Fibroblast of skin of left biceps (primary cell): ENCODE measurements at places on chromosomes 12 and 14.

DNA sequence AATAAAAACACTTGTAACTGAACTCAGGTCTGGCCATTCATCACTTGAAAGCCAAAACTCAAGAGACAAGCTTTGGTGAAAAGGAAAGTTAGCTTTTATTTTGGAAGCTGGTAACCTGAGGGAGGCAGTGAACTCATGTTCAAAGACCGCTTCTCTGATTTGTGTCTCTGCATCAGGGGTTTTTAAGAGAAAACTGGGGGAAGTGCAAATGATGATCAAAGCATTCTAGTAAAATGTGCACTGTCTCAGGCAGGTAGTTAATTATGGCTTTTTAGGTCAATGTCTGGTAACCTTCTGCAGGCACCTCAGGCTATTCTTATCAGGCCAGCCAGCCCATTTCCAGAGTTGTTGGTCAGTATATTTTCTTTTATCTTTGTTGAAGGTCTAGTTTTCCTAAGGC lies 162.2 kb downstream of the SYT10 start:
- no peak for DNase-seq

- DNase-seq: no peak
These were observed 45.1 kb downstream of the MARK3 start for GRCh38 chr14:103430358-103430757.

DNA sequence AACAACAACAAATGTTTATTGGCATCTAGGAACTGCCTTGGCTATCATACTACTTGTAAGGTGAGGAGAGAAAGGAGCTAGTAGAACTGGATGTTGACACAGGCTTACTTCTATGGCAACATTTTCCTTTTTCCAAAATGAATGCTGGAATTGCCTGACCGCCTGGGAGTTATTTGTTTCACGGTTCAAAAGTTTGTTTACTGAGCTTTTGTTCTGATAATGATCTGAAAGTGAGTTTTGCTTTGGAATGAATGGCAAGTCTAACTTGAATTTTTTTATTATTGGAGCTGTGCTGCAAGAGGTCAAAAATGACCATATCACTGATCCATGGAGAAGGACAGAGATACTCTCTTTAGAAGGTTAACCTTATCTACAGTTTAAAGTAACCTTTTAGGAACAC lies 183.5 kb upstream of the CAND1 start:
- no peak for DNase-seq

- no peak for DNase-seq
These were observed 139.3 kb downstream of the PTPN11 start for GRCh38 chr12:112557951-112558630.

DNA sequence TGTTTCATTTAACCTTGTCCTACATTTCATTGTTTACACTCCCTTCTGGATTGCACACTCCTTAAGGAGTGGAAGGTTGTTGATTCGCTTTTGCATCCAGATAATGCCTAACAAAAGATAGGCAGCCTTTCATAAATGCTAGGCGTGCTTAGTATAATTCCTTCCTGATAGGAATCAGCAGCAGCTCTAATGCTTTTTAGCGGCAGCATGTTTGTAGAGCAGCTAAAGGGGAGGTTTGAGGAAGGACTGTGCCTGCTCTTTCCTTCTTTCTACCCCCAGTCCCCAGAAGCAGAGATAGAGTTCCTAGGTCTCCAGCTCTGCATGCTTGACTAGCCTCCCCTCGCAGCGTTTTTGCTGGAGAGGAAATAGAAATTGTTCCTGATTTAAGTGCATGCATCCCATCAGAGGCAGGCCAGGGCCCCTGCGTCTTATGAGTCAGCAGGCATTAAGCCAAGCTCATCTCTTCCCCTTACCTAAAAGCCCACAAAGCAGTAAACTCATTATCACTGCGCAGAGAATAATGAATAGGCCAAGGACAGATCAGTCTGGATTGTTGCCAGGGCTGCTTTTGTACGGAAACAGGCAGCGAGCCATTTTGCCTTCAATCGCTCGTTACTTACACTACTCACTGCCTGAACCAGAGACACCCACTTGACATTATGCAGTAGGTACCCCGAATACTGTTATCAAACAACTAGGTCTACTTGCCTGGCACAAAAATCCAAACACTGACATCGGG lies 14.0 kb upstream of the TBPL2 start:
- DNase-seq: peak; percentile 87

GRCh38 chr12:27861428-27862167 lies 81.6 kb upstream of the MANSC4 start:
- no peak for DNase-seq

GRCh38 chr14:24418492-24418873 lies 11.0 kb downstream of the CBLN3 start:
- no peak for DNase-seq

DNA sequence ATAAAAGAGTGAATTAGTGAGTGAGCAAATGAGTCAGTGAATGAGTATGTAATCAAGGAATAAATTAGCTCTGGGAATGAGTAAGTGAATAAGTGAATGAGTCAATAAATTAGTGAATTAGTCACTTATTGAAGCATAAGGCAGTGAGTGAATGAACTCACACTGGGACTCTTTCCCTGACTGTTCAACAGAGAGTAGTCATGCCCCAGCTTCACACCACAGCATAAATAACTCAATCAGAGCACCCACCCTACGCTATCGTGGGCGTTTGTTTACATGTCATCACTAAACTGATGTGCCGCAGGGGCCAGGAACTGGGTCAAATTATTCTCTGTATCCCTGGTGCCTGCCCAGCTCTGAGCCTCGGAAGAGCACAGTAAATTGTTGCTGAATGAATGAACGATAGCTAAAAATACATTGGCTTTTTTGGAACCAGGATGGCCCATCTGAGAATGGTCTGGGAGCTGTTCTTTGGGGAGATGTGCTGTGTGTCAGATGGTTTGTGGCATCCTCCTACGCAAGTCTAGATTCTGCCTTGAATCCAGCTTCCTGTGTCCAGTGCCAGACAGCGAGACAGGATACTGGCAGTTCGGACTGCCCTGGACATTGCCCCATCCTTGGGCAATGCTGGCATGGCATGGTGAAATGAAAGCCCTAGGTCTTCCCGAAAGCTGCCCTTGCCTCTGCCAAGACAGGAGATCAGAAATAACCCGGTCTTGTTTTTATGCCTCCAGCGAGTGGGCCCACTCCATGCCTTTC lies 98.0 kb upstream of the RTL1 start:
- no peak for DNase-seq

DNA sequence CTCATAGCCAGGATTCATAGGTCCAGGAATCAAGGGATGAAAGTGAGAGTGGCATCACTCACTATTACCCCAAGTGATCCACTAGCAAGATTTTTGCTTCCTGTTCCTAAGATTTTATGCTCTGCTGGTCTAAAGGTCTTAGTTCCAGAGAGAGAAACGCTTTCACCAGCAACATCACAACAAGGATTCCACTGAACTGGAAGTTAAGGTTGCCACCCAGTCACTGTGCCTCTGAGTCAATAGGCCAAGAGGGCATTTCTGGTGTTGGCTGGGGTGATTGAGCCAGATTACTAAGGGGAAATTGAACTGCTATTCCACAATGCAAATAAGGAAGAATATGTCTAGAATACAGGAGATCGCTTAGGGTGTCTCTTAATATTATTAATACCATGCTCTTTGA lies 142.5 kb upstream of the ARID2 start:
- no peak for DNase-seq

DNA sequence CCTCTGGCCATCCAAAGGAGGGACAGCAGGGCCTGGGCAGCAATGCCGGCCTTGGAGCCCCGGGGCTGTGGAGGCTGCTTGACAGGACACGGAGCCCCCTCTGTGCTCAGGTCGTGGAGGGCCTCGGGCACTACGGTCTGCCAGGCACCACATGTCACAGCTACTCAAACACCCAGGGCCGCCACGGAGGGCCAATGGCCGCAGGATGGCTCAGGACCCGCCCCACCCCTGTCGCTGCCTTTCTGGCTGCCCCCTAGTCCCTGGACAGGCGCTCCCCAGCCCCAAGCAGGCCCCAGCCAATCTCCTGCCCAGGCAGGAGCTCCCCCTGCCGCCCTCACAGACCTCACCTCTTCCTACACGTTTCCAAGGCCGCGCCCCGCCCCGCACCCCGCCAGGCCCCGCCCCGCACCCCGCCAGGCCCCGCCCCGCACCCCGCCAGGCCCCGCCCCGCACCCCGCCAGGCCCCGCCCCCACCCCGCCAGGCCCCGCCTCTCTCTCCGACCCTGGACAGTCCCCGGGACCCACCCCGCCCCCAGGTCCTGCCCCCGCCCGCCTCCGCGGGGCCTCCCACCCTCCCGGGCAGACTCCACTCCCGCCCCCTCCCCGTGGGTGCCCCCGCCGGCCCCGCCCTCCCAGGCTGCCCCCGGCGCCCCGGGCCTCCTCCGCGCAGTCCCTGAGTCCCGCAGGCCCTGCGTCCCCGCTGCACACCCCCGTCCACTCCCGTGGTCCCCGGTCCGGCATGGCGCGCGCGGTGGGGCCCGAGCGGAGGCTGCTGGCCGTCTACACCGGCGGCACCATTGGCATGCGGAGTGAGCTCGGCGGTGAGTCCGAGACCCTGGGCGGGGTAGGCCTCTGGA lies at the start of gene ASPG:
Gene ASPG, plus strand, starts transcription at position 669 of the 857 bp plus-strand sequence. Its CDS starts 71 bp downstream, at position 740.
- no peak for DNase-seq

DNA sequence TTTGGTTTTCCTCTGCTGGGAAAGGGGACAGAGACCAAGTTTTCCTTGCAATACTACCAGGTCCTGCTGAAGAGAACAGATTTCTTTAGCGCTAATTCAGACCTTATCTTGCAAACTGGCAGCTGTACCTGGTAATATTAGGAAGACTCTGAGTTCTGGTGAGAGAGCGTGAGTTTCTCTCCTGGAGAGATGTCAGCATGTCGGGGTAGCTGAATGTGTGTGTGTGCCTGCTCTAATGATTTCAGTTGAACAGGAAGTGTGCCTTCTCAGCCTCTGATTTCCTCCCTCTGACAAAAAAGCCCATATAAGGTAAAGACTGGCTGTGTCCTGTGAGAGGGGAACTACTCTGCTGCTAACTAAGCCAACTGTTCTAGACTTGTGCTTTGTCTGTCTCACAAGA lies 10.3 kb upstream of the ERP27 start:
- DNase-seq: peak; percentile 80

DNA sequence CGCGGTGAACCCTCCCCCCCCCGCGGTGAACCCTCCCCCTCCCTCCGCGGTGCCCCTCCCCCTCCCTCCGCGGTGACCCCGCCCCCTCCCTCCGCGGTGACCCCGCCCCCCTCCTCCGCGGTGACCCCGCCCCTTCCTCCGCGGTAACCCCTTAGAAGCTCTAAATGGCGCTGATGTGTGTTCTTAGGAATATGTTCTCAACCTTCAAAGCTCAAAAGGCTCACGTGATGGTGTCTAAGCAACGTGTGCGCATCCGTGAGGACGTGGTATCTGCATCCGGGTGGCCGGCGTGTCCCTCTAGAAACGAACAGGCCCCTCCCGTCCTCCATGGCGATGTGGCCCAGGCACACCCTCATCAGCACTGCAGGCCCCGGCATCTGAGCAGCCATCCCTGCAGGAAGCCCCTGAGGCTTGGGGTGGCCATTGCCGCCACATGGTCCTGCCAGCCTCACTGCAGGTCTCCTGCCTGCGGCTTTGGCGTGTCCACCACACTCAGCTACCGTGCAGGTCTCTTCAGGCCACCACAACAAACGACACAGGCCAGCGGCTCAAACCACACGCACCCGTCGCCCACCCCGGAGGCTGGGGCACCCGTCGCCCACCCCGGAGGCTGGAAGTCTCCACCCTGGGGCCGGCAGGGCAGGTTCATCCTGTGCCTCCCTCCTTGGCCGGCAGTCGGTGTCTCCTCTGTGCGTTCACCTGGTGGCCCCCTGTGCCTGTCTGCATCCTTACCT lies 14.5 kb upstream of the FBRSL1 start:
- no peak for DNase-seq

DNA sequence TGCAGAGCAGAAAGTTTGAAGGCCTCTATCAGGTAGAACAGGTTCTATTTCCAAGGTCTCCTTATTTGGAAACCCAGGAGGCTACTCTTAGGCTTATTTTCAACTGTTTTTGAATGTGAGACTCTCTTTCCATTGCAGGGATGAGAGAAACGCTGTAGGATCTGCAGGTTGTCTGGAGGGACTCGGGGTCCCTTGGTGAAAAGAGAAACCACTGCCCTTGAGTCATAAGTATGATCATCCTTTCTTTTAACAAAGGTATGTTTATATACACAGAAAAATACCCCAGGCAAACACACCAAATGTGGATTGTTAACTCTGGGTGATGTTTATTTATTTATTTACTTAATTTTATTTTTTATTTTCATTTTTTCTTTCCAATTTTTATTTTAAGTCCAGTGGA lies 57.8 kb upstream of the MAX start:
- no peak for DNase-seq

GRCh38 chr12:102879144-102879763 lies 37.8 kb downstream of the PAH start:
- no peak for DNase-seq

DNA sequence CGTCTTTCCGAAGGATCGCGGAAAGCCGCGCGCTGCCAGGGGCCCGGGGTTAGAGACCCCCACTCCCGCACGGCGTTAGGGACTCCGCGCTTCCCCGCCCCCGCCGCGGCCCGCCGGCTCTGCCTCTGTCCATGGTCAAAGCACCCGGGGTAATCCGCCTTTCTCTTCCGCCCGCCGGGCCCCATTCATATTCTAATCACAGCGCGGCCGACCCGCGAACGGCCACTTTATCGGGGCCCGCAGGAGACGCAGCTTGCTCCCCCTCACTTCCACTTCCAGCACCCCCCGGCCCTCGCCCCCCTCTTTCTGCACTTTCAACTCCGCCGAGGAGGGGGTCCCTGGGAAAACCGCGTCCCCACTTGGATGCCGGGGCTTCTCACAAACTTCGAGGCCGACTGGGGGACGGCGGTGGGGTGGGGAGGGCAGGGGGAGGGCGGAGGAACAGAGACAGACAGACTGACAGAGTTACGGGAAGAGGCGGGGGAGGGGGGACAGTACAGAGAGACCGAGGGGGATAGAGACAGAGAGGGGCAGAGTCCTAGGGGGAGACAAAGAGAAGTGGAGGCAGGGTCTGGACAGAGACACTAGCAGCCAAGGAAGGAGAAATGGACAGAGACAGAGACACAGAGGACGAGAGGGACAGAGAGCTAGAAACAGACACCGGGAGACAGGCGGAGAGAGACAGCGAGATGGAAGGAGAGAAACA lies 1.1 kb upstream of the RFX4 start:
- no peak for DNase-seq

DNA sequence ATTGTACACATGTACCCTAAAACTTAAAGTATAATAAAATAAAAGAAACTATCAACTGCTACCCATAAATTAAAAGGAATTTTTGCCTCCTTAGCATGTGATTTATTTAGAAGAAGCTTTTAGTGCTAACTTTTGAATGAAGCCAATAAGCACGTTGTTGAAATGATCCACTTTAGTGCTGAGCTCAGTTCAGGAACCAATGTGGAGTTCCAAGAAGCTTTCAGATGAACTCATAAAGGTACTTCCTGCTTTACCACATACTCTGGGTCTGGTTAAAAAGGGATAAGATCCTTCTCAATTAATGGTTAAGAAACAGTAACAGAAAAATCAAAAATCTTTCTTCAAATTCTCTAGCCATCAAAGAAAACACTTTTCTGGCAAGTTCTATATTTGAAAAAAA lies 39.4 kb downstream of the TMTC1 start:
- no peak for DNase-seq

- DNase-seq: no peak
These were observed 43.2 kb upstream of the EML1 start for GRCh38 chr14:99749763-99750715.

GRCh38 chr12:16159571-16159970 lies 117.9 kb downstream of the SLC15A5 start:
- DNase-seq: no peak
